ENCODE measurements at places on chromosomes 4 and X. TPM values are rescaled to one million over a fixed set of nuclear protein-coding genes. Genes with fewer than 3 reads are reported as not detected.

DNA sequence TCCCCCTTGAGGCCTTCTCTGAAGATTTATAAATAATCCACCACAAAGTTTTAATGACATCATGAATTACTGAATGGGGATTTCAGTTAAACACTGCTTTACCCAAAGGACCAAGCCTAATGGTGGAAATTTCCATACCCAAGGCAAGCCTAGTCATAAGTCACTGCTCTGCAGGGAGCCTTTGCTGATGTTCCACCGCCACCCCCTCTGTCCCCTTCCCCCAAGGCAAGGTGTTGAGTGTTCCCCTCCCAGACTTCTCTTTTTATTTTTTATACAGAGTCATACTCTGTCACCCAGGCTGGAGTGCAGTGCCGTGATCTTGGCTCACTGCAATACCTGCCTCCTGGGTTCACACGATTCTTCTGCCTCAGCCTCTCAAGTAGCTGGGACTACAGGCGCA is 76.4 kb upstream of the FUNDC1 start:
- no peak overlapping the region for H3K4me3 ChIP-seq
- no peak overlapping the region for H3K27ac ChIP-seq
- DNase-seq: no peak

GRCh38 chr4:174521800-174522182 is 497 bp downstream of the HPGD start:
- H3K27me3 ChIP-seq: peaks cover 46% of the 10 kb centered on the region
- H3K4me1 ChIP-seq: no peaks in the 10 kb centered on the region
- H3K27ac ChIP-seq: peak overlapping the region; percentile 70
- H3K4me3 ChIP-seq: peak overlapping the region; percentile 89
- no peak for DNase-seq

DNA sequence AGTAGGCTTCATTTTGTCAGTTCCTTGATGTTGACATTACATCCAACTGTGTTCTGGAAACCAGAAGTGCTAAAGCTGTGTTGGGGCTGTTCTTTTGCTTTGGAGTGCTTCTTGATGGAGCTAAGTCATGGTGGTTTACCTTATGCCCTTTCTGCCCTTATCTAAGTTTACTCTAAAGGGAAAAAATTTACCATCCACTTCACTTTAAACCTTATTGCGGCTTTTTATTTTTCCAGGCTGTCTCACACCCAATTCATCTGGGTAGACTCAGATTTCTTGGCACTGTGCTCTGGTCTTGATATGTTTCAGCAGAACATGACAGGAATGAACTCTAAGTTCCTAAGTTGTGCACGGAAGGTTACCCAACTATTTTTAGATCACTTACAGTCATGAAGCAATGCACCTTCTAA is 104.7 kb upstream of the TTC29 start:
- H3K4me3 ChIP-seq: no peak overlapping the region
- no peak for DNase-seq
- no peaks in the 10 kb centered on the region for H3K36me3 ChIP-seq
- H3K4me1 ChIP-seq: no peaks in the 10 kb centered on the region

- no peaks in the 10 kb centered on the region for H3K4me1 ChIP-seq
- no peaks in the 10 kb centered on the region for H3K36me3 ChIP-seq
- no peak for DNase-seq
- H3K27ac ChIP-seq: no peak overlapping the region
- H3K4me3 ChIP-seq: no peak overlapping the region
Measured at GRCh38 chr4:180949424-180950213, 1293.6 kb upstream of the TENM3 start.

DNA sequence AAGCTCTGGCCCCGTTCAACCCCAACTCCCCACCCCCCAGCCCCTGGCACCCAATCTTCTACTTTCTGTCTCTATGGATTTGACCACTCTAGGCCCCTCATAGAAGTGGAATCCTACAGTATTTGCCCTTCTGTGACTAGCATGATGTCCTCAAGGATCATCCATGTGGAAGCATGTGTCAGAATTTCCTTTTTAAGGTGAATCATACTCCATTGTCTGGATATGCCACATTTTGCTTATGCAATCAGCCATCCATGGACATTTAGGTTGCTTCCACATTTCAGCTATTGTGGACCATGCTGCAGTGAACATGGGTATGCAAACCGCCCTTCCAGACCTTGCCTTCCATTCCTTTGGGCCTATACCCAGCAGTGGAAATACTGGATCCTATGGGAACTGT is 15.5 kb downstream of the CCNQ start:
- no peaks in the 10 kb centered on the region for H3K27me3 ChIP-seq
- no peaks in the 10 kb centered on the region for H3K36me3 ChIP-seq
- H3K4me1 ChIP-seq: peaks cover 16% of the 10 kb centered on the region
- no peak for DNase-seq
- no peak overlapping the region for H3K27ac ChIP-seq
- H3K4me3 ChIP-seq: no peak overlapping the region

DNA sequence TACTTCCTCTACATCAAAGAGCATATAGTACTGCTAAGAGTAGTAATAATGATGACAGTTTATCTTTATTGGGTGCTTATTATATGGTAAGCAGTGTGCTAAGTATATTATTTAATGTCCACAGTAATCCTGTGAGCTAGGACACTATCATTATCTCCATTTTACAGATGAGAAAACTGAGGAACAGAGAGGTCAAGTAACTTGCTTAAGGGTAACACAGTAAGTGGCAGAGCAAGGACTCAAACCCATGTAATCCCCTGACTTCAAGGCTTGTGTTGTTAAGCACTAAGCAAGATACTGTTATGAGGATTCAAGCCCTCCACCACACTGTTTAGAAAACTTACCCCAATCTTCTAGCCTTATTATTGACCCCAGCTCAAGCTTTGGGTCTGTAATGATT is 202.4 kb downstream of the ENOX2 start:
- H3K36me3 ChIP-seq: no peaks in the 10 kb centered on the region
- H3K27me3 ChIP-seq: no peaks in the 10 kb centered on the region
- no peak overlapping the region for H3K4me3 ChIP-seq
- no peak overlapping the region for H3K27ac ChIP-seq

DNA sequence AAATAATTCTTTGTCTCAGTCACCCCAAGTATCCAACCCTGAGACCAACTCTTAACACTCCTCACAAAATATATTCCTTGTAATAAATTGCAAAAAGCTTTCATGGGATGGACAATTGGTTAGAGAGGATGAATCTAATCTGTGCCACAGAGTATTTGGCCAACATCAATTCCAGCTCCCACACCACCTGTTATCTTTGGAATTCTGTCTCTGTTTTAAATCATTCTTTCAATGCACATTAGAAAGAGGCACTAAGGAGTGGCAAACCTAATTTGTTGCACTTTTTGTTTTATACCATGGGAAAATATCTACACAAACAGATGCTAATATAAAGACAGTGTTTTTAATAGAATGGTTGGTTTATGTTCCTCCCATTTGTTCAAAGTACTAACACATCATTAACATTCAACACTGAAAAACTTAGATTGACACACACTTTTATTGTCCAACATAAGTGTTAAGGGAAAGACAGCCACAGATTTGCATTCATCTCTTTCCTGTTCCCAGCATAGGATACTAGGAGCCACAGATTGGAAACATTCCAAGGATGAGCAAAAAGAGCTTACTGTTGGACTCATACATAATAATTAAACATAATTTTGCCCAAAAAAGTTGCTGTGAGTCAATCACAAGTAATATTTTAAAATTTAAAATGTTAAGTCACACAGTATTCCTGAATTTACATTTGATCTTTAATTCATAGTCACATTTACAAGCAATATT is 116.4 kb downstream of the PPA2 start:
- H3K36me3 ChIP-seq: peaks cover 6% of the 10 kb centered on the region
- DNase-seq: no peak
- no peak overlapping the region for H3K27ac ChIP-seq
- no peaks in the 10 kb centered on the region for H3K27me3 ChIP-seq
- no peak overlapping the region for H3K4me3 ChIP-seq
- H3K4me1 ChIP-seq: no peaks in the 10 kb centered on the region

DNA sequence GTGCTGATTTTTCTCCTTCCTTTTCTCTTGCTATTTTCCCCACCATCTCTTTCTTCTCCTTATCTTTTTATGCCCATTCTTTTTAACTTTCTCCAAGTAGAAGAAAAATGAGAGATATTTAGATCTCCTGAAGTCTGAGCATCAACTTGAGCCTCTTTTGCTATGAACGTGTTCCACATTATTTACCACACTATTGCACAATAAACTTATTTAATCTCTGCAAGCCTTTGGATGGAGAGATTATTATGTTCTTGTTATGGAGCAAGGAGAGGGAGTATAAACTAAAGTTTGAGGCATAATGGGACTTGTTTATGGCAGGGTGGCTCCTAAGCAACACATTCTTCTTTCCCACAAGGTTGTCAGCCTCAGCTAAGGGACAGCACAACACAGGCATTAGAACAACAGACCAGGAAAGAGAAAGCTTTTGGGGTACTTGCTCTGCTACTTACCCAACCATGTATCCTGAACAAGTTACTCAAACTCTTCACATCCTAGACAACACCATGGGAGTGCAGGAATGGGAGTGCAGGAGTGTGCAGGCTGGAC is 365.5 kb upstream of the BOD1L1 start:
- no peak for DNase-seq
- H3K4me1 ChIP-seq: peaks cover 8% of the 10 kb centered on the region
- H3K4me3 ChIP-seq: no peak overlapping the region
- no peaks in the 10 kb centered on the region for H3K27me3 ChIP-seq
- no peaks in the 10 kb centered on the region for H3K36me3 ChIP-seq

DNA sequence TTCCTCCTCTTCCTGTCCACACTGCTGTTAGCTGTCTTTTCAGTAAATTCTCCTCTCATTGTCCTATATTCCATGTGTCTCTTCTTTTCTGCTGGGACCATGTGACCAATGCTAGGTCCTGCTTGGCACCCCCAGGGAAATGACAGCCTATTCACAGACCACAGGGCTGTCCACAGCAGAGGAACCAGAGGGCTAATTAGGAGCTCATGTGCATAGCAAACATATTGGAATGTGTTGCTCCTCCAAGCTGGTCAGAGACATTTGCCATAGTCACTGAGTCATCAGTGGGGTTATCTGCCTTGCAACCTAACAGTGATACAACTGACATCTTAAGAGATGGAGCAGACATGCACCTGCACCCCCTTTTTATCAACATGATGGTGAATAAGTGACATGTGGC is 67.9 kb upstream of the PUDP start:
- no peak overlapping the region for H3K27ac ChIP-seq
- no peak overlapping the region for H3K4me3 ChIP-seq
- peaks cover 10% of the 10 kb centered on the region for H3K4me1 ChIP-seq
- DNase-seq: no peak
- no peaks in the 10 kb centered on the region for H3K27me3 ChIP-seq

- H3K36me3 ChIP-seq: peaks cover 12% of the 10 kb centered on the region
- H3K4me1 ChIP-seq: peaks cover 20% of the 10 kb centered on the region
- no peak overlapping the region for H3K4me3 ChIP-seq
- no peak overlapping the region for H3K27ac ChIP-seq
- no peak for DNase-seq
- H3K27me3 ChIP-seq: no peaks in the 10 kb centered on the region
Measured at GRCh38 chr4:61532336-61533000, 332.3 kb downstream of the ADGRL3 start.

- H3K27ac ChIP-seq: no peak overlapping the region
- no peaks in the 10 kb centered on the region for H3K27me3 ChIP-seq
Measured at GRCh38 chrX:56569378-56570057, 6.1 kb downstream of the UBQLN2 start.

DNA sequence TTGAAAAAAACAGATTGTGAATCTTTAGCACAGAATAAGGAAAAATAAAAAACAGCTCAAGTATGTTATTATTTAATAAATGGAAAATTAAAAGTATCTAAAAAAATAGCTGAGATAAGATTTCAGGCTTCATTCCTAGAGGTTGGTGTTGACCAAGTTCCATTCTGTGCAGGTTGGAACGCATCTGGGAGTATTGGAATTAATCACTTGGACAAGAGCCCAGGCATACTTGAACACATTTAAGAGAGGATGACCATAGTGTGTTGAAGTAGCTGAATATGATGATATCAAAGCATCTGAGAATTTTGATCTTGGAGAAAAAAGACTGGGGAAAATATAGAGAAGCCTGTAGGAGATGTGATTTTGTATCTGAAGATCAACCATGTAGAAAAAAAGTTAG is 54.6 kb upstream of the VCX start:
- H3K4me1 ChIP-seq: no peaks in the 10 kb centered on the region
- H3K27ac ChIP-seq: no peak overlapping the region
- no peaks in the 10 kb centered on the region for H3K27me3 ChIP-seq
- H3K4me3 ChIP-seq: no peak overlapping the region
- no peak for DNase-seq

DNA sequence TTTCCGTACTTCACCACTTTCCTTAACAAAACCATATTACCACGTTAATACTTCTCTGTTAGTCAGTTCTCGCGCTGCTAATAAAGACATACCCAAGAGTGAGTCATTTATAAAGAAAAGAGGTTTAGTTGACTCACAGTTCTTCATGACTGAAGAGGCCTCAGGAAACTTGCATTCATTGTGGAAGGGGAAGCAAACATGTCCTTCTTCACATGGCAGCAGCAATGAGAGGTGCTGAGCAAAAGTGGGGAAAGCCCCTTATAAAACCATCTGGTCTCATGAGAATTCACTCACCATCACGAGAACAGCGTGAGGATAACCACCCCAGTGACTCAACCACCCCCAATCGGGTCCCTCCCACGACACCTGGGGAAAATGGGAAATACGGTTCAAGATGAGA is 289.8 kb upstream of the CLNK start:
- H3K27ac ChIP-seq: no peak overlapping the region
- no peaks in the 10 kb centered on the region for H3K36me3 ChIP-seq
- no peak for DNase-seq
- no peak overlapping the region for H3K4me3 ChIP-seq
- H3K4me1 ChIP-seq: peaks cover 7% of the 10 kb centered on the region

GRCh38 chr4:85302756-85303155 is 172.2 kb upstream of the ARHGAP24 start:
- DNase-seq: no peak
- H3K36me3 ChIP-seq: no peaks in the 10 kb centered on the region
- H3K4me3 ChIP-seq: no peak overlapping the region
- no peaks in the 10 kb centered on the region for H3K4me1 ChIP-seq
- H3K27ac ChIP-seq: no peak overlapping the region

- no peak overlapping the region for H3K4me3 ChIP-seq
- H3K27ac ChIP-seq: no peak overlapping the region
- peaks cover 10% of the 10 kb centered on the region for H3K4me1 ChIP-seq
- DNase-seq: no peak
- no peaks in the 10 kb centered on the region for H3K36me3 ChIP-seq
Measured at GRCh38 chr4:128459547-128459946, 171.9 kb upstream of the PGRMC2 start.

- DNase-seq: no peak
- H3K27ac ChIP-seq: no peak overlapping the region
- no peaks in the 10 kb centered on the region for H3K4me1 ChIP-seq
- H3K27me3 ChIP-seq: no peaks in the 10 kb centered on the region
Measured at GRCh38 chr4:57777876-57778275, 667.7 kb upstream of the IGFBP7 start.

Gene TLR1
- 0.36 TPM for total RNA-seq

Gene DUSP9
- total RNA-seq: 9.5 TPM

Gene SULT1E1
- 64.9 TPM for total RNA-seq
